ENCODE measurements at places on chromosomes 5 and 9.

DNA sequence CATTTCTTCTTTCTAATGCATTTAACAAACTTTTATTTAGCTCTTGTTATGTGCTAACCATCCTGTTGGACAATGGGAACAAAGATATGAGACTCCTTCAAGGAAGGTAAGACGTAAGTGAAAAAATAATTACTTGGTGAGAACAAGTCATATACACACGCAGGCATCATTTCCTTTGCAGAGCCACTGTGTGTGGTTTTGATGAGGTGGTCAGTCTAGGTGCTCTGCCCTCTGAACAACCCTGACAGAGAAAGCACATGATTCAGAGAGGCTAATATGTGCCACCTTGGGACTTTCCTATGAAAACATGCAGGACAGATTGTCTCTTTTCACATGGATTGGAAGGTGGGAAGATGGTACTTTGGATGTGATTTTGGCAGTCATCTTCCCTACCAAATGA, 1162.5 kb upstream of the DMAC1 start:
- DNase-seq: no peak

- no peak for DNase-seq
These were observed 80.4 kb upstream of the CDH6 start for GRCh38 chr5:31113101-31113500.

DNA sequence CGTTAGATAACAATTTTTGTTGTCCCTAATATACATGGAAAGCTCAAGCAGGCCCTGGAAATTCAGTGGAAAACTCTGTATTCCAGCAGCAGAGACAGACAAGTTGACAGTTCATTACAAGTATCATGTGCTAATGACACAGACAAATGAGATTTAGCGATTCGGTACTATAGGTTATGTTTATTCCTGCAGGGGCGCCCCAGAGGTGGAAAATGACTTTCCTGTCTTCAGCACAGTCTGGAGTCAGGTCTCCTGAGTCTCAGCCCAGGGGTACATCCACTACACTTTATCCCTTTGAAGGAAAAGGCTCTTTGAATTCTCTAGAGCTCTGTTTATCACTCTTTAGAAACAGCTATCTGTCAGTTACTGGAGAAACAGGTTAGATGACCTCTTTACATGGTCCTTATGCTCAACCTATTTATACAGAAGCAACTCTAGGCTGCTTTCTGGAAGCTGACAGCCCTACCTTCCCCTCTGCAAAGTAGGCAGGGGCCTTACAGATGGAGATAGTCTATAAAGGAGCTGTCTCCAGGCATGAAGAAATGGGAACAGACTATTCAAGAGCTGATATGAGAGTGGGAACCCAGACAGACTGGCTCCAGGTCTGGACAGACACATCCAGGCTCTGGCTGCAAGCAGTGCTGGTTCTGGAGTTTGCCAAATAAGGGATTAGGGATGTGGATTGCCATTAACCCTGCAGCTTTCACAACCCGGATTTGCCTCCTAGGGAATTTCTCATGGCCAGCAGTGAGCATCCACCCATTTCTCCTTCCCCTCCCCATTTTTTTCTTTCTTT, 7.2 kb upstream of the SLC31A2 start:
- DNase-seq: no peak

GRCh38 chr9:15612962-15613361, 60.1 kb downstream of the CCDC171 start:
- no peak for DNase-seq

DNA sequence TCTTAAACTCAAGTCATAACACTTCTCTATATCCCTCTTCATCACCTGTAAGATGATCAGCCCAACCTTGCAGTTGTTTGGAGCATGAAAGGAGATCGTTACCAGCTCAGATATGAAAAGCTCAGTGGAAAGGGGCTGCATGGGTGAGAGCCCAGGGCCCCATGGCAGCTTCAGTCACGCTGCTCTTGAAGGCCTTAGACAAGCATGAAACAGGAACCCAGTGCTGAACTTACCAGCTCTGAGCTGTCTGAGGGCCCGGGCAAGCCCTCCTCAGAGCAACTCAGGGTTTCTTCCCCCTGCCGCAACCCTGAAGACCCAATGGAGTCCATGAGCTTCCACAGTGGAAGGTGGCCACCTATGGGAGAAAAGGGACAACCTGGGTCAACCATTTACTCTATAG, 3.3 kb downstream of the HK3 start:
- DNase-seq: no peak

DNA sequence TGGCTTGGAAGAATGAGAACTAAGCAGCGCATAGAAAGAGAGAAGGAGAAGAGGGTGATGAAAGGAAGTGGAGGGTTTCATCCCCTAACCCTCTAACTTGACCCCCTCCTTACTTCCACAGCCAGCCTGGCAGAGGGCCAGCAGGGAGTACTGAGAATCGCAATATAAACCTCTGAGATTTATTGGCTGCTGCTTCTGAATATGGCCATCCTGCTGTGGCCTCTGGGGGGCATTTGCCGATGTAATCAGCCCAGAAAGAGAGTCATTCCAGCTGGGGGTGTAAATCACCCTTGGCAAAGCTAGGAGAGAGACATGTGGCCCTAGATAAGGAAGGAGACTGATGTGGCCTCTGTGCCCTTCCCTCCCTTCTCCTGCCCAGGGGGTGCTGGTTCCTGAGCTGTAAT, 960 bp upstream of the GFRA3 start:
- no peak for DNase-seq

DNA sequence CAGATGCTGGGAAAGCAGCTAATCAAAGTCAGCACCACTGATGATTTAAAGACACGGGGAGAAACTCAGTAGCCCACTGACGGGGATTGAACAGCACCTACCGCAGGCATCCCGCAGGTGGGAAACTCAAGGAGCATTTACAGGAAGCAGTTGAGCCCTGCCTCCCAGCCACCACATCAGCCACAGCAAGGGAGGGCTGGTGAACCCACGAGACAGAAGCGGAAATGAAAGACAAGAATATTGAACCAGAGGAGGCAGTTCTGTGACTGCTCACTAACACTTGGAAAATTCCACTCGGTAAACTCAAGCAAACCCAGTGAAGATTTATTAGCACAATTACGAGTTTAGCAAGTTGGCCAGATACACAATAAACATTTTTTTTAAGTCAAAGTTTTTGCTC, 10.6 kb upstream of the FAM163B start:
- DNase-seq: no peak

- no peak for DNase-seq
These were observed 144.3 kb upstream of the MTAP start for GRCh38 chr9:21657966-21658667.

- no peak for DNase-seq
These were observed 228.7 kb downstream of the DCP2 start for GRCh38 chr5:113205323-113205722.

- no peak for DNase-seq
These were observed 3.8 kb upstream of the NDST1 start for GRCh38 chr5:150503977-150504620.

DNA sequence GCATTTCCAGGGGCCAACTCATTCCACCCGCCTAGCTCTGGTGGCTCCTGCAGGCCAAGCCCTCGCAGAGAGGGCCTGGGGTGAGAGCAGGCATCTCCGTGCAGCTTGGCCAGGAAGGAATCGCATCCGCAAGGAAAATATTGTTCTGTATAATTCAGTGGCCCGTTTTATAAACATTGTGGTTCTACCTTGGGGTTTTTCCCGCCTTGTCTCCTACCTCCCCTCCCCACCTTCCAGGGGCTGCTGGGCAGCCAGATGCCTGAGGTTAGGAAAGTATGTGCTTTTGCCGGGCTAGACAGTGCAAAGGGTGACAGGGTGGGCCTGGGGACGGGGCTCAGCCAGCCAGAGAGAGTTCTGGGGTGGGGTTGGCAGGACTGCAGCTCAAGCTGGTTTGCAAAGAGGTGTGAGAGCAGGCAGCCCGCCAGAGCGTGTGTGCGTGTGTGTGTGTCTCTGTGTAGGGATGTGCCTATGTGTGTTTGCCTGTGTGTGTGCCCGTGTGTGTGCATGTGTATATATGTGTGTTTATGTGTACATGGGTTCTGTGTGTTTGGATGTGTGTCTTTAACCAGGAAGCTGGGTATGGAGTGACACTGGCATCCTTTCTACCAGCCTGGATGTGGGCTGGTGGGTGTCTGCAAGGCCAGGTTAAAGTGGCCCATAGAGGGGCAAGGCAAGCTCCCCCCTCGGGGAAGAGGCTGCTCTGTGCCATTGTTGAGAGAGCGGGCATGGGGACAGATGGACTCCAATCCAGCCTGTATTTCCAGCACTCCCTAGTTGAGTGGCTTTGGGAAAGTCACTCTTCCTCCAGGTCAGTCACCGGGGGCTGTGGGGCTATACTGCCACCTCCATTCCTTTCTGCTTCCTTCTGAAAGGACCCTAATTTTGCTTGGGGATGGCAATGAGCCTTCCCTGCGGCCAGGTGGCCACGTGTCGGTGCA, 10.6 kb upstream of the SLC2A6 start:
- DNase-seq: no peak

- no peak for DNase-seq
These were observed 458.4 kb downstream of the KDM4C start for GRCh38 chr9:7216004-7216841.

- no peak for DNase-seq
These were observed 24.5 kb upstream of the WDR38 start for GRCh38 chr9:124828489-124829333.

- DNase-seq: no peak
These were observed 195.7 kb downstream of the CD180 start for GRCh38 chr5:67000794-67001475.

- DNase-seq: no peak
These were observed 412.7 kb downstream of the ACTL7B start for GRCh38 chr9:108443019-108443633.

DNA sequence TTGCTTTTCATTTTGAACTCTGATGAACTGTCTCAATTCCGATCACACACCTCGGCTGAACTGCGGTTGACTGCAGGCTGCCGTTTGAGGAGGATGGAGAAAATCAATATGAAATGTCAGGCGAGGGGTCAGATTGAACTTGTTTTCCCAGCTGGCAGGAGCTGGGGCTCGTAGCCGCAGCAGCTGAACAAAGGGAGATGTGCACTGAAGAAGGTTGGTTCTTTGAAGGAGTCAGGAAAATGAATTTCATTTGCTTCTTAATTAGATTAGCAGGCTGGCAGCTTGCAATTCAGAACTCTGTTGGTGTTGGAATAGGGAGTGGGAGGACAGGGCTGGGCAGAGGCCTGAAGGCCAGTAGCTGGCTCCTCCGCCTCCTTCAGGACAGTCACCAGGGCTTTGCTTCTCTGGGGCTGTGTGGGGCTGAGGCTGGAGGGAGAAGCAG, 117.4 kb upstream of the GPR151 start:
- DNase-seq: no peak

DNA sequence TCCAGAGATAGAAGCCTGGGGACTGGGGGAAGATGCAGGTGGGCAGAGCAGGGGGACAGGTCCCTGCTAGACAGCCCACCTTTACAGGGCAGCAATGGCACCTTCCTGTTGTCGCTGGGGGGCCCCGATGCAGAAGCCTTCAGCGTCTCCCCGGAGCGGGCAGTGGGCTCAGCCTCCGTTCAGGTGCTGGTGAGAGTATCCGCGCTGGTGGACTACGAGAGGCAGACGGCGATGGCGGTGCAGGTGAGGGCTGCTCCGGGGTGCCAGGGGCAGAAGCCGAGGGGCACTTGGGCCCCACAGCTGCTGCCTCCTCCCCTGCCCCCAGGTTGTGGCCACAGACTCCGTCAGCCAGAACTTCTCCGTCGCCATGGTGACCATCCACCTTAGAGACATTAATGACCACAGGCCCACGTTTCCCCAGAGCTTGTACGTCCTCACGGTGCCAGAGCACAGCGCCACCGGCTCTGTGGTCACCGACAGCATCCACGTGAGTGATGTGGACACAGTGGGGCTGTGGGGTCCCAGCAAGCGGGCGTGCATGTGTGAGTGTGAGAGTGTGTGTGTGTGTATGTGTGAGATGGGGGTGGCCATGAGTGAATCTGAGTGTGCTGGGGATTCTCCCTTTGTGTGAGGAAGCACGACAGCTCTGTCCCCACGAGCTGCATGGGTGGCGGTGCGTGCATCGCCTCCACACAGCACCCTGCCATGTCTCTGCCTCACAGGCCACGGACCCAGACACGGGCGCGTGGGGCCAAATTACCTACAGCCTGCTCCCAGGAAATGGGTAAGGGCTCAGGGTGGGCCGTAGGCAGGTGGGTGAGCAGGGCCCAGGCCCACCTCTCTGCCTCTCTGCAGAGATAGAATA, 28.4 kb downstream of the CDHR2 start:
- no peak for DNase-seq
